Lower leg skin (tissue), 4 donors: ENCODE measurements at places on chromosomes 3 and 15.

DNA sequence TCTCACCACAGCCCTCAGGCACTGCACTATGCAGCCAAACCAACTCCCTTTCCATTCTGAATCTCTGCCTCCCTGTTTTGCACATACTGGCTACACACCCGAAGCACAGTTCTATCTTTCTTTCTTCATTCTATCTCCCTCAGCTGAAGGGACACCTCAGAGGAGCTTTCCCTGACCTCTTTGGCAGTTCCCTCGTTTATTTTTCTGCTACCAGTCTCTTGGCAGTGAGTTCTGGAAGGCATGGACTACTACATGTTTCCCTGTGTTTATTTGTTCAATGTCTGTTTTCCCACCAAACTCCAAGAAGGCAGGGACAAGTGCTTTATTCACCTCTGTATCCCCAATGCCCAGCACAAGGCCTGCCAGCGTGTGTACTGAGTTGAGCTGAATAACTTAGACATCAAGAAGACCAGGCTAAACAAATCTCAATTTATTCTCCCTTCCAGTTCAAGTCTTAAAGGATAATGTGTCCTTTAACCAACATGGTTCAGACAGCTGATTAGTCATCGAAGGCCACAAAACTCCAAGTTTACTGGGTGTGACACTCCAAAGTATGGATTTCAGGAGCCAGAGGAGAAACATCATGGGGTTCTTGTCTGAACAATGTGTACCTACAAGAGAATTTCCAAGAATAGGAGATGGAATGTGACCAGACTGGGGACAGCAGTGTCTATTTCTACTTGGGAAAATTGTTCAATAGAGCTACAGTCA, 260.1 kb upstream of the CTNNB1 start:
- no peak for DNase-seq

GRCh38 chr15:70082281-70082900, 15.3 kb downstream of the TLE3 start:
- no peak for DNase-seq

DNA sequence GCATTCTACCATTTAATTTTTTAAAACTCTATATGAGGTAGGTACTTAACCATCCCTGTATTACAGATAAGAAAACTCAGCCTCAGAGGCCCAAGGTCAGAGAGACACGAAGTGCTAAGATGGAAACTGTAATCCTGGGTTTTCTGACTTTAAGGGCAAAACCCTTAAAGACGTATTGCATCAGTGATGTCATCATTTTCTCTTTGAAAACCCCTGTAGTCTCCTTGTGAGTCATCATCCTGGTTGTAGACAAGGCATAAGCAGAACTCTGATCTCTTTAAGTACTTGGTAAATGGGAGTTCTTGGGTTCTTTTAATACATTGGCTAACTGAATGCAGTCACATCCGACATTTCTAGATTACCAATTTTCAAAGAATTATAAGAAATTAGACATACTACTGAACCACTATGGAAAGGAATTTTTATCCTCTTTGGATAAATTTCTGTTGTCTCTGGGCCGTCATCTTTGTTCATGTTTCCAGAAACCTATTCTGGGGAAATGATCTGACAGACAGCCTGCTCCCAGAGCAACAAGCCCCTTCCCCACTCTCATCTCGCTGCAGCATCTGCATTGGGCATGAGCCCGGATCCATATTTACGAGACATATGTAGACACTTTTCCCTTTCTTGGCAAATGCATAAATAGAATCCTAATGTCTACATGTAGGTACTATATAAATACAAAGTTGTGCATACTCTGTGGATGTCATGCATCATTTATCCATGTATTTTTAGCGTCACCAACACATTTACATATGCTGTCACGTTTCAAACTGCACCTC, 48.7 kb upstream of the MDFIC2 start:
- DNase-seq: no peak

- DNase-seq: no peak
Measured at GRCh38 chr3:72171946-72172345, 387.0 kb upstream of the PROK2 start.

- no peak for DNase-seq
Measured at GRCh38 chr3:197298945-197299854, 788 bp upstream of the DLG1 start.

DNA sequence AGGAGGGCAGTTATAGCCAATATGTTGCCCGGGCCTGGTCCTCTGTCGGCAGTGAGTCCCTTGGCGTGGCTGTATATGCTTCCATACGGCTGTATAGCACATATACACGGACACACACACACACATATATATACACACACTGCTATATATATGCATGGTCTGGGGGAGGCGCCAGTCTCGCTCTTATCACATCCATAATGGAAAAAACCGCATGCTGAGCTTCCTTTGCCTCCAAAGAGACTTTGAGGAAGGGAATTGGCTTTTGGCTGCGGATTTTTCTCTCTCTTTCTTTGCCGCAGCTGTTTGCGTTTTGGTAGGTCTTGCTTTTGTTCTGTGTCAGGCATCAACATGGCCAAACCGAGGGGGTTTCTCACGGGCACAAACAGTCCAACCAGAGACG, 11.3 kb upstream of the TMEM115 start:
- DNase-seq: no peak

DNA sequence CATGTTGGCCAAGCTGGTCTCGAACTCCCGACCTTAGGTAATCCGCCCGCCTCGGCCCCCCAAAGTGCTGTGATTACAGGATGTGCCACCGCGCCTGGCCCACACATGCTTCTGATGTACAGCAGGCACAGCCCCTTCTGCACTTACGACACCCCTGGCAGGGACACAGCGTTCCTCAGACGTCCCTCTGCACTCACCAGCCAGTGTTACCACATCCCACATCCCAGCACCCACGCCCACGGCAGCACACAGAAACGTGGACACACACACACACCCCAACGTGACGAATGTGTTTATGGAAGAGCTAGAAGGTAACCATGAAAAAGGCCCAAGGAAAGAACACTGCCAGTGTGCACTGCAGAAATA, 576 bp upstream of the RPAP1 start:
- DNase-seq: peak; percentile 96

DNA sequence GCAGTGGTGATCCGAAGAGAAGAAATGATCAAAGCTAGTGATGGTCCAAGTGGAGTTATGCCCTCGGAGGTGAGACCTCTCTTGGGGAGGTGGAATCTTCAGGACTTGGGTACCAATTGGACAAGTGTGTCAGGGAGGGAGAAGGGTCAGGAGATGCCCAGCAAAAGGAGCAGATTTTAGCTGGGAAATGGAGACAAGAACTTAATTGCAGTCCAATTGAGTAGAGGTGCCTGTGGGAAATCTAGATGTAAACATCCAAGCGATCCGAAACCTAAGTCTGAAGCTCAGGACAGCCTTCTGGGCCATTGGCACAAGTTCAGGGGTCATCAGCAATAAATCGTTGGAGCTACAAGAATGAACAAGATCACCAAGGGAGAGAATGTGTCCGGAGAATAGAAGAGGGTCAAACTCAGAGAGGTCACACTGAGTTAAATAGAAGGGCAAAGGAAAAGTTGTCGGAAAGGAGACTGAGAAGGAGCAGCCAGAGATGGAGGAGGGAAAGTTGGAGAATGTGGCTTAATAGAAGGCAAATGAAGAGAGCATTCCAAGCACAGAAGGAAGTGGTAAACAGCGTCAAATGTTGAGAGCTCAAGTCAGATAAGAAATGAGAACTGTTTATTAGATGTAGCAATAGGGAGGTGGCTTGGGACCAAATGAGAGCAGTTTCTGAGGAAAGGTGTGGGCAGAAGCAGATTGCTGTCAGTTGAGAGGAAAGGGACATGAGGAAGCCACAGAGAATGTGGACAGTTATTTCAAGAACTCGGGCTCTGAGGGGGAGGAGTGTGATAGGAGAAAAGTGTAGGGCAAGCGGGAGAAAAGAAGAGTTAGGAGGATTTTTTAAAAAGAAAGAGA, 64.2 kb upstream of the FNDC3B start:
- DNase-seq: no peak

- DNase-seq: no peak
Measured at GRCh38 chr3:81967393-81967792, 205.9 kb upstream of the GBE1 start.

GRCh38 chr15:101537483-101538080, 48.1 kb upstream of the PCSK6 start:
- no peak for DNase-seq

GRCh38 chr3:60010781-60011180, 961.0 kb upstream of the CFAP20DC start:
- DNase-seq: no peak

DNA sequence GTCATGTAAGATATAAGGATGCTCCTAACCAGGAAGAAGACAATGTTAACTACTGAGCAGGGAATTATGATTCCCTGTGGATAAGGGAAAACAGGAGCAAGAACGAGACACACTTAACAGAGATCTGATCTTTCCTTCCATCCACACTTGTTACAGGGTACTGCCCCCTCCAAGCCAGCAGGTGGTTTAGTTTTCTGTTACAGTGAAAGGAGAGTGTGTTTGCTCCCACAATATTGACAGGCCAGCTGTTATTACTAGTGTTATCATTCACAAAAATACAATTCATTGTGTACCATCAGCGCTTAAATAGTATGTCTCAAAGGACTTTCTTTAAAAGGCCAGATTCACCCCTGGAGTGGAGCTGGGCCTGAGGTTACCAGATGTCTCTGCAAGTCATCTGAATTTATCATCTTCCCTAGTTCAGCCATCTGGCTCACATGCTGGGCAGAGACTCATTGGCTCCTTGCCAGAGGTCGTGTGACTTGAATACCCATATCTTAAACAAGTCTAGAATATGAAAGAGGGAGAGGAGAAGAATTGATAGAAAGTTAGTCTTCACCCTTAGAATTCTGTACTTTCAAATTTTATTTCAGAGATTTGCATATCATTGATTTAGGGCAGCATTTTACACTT, 16.8 kb upstream of the FMN1 start:
- peak; percentile 69 for DNase-seq

DNA sequence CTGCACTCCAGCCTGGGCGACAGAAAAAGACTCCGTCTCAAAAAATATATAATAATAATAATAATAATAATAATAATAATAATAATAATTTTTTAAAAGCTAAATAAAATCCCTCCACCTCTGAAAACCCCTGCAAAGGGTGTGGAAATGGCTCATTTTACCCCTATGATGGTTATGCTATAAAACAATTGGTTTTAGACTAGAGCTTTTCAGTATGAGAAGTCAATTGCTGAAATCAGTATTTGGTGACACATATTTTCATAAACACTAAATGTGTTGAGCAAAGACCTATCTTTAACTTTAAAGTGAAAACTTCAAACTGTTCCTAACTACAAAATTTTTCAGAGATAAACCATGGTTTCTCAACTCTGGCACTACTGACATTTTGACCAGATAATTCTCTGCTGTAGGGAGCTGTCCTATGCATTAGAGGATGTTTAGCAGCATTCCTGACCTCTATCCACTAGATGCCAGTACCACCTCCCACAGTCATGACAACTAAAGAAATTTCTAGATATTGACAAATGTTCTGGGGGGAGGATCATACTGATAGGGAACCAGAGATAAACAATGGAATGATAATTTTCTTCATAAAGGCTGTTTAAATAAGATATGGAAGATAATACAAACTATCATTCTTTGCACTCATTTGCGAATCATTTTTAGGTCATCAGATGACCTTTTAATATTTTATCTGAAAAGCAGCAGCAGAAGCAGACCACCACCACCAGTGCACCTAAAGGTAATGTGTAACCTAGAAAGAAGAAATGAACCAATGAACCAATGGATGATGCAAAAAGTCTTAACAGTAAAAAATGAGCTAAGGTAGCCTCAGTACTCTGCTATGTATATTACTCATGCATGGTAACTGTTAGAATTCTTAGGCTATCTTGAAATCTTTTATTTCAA, 13.8 kb downstream of the PTPN9 start:
- no peak for DNase-seq

- DNase-seq: no peak
Measured at GRCh38 chr3:143605233-143605950, 242.9 kb downstream of the SLC9A9 start.

DNA sequence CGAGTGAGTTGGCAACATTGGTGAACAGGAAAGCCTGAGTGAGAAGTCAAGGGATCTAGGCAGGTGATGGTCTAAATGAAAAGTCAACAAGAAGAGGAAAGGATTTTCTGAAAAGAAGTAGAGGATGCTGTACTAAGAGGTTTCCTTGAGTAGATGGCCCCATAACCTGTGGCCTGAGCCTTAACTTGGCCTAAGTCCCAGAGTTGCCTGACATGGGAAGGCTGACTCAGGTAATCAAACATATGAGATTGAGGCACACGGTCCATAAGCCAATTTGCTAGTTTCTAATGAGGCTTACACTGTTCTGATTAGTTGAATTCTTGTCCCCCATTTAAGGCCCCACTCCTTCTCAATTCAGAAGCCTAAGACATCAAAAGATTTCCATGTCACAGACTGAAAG, 262.5 kb upstream of the LMCD1 start:
- DNase-seq: no peak

- no peak for DNase-seq
Measured at GRCh38 chr3:186821429-186822387, 15.4 kb upstream of the RFC4 start.

DNA sequence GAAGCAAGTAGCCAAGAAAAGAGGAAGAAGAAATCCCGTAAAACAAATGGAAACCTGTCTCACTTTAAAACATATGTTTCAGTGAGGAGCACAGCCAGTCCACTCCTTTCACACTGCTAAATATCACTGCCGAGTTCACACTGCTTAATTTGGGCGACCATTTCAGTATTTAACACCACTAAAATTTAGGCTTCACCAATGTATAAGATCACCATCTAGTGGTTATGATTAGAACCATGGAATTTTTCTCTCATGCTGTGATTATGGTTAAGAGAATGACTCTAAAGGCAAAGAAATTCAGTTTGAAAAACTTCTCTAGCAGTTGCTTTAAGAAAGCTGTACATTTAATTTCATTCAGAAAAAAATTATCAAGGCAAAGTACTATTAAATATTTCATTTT, 16.6 kb downstream of the SLC4A7 start:
- no peak for DNase-seq

DNA sequence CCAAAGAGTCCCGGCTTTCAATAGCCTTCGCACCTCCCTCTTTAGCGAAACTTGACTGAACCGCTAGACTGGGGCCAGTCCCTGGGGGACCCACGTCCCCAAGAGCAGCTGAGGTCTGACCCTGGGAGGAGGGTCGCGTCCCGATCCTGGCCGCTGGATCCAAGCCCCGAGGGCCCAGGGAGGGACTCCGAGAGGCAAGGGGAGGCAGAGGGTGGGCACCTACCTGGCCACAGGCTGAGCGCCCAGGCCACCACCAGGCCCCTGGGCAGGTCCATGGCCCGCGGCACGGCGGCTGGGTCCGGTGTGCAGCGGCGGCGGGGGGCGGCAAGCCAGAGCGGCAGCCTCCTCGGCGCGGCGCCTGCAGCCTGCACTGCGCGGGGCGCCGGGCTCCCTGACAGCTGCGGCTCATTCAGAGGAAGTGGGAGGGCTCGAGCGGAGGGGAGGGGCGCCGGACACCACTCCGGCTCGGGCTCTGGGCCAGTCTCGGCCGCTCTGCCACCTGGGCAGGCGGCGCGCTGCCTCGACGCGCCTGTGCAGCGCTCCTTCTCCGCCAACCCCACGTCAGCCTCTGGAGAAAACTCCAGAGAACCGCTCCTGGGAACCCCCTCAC, at the start of gene ITGA11:
TSS of gene ITGA11 (minus strand) at position 372 of the 610 bp plus-strand sequence. CDS start at position 275, 97 bp downstream.
- peak; percentile 92 for DNase-seq

GRCh38 chr15:59751552-59752413, 62.7 kb upstream of the BNIP2 start:
- DNase-seq: no peak

- DNase-seq: no peak
Measured at GRCh38 chr15:75861750-75862402, 18.6 kb downstream of the UBE2Q2 start.

- DNase-seq: no peak
Measured at GRCh38 chr3:189688262-189688661, 57.1 kb downstream of the TP63 start.

- DNase-seq: no peak
Measured at GRCh38 chr3:195094191-195094921, 176.6 kb downstream of the XXYLT1 start.

- no peak for DNase-seq
Measured at GRCh38 chr3:119585208-119585607, 5.9 kb downstream of the ADPRH start.
